ENCODE measurements at places on chromosomes 5 and 9.

DNA sequence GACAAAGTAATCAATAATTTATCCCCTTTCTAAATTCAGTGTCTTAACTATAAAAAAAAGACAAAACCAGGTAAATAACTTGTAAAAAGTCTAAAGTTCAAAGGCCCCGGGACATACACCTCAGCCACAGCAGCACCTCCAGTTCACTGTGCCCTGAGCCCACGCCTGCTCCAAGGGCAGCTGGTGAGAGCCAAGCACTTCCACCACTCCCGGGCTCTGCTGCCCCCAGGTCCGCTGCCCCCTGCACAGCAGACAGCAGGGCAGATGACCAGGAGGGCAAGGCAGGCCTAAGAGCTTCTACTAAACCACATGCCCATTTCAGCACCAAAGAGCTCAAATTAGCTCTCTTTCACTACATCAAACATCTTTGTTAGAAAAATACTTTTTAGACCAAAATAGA is 91.9 kb downstream of the CAMSAP1 start:
- no peak for DNase-seq

DNA sequence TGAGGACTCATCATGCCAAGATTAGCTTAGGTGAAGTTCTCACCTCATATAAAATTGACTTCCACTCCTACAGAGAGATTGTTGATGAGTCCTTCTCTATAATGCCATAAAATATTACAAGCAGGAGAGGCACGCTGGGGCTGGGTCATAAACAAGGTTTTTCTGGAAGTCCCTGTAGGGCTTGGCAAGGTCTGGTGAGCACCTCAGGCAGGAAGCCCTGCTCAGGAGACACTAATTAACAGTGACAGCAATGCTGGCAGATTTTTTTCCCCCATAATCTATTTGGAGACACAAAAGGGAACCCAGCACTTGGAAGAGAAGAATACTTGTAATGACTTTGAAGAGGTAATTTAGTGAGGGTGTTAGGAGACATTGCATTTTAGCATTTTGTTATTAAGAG is 118.7 kb downstream of the DIRAS2 start:
- no peak for DNase-seq

GRCh38 chr5:59130431-59130830 is 547.6 kb downstream of the RAB3C start:
- no peak for DNase-seq

GRCh38 chr5:50535393-50535792 is 94.3 kb upstream of the EMB start:
- DNase-seq: no peak

Measured in activated naive CD4-positive, alpha-beta T cell treated with anti-CD3 and anti-CD28 coated beads for 36 hours (primary cell).